ENCODE measurements at places on chromosomes 1 and 21.
A peak's percentile ranks its signal among the peaks of the same experiment; 100 is the strongest.

DNA sequence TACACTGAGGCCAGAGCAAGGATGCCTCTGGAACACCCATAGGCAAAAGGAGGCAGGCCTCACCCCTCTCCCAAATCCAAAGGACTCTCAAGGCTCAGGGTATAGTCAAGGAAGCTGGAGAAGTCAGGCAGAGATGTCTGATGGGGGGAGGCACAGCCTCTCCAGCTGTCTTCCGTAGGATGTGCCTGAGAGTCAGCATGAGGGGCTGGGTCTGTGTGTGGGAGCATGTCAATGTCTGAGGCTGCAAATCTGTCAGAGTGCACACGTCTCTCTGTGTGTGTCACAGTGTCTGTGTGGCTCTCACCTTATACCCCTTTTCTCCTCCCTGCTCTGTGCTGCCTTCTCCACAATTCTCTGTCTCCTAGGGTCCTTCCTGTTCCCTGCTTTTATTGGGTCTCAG lies 4.0 kb downstream of the HPCAL4 start:
- no peak for DNase-seq

DNA sequence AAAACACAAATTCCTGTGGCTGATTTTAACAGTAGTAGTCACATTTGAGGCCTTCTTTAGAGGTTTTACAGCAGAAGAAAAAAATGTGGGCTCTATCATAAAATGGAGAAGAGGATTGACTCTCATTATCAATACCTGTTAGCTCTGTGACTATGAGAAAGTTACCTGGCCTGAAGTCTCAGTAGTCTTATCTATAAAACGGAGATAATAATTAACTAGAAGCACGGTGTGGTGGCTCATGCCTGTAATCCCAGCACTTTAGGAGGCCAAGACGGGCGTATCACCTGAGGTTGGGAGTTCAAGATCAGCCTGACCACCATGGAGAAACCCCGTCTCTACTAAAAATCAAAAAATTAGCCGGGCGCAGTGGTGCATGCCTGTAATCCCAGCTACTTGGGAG lies 90.4 kb upstream of the PLPPR4 start:
- DNase-seq, result no peak

DNA sequence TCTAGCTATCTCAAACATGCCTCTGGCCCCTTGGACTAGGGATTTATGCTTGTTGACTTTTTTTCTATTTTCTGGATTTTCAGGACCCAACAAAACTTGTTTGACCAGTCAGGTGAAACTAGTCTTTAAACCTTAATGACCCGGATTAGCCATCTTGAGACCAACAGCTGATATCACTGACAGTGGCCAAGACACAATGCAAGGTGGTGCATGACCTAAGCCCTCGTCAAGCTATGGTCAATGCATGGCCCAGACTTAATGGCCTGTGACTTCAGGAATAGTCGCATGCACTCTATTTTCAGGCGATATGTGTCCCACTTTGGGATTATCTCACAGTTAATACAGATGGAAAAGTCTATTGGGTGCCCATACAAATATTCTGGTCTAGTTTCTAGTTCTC lies 190.4 kb downstream of the ZBTB18 start:
- no peak for DNase-seq

GRCh38 chr1:45246760-45247159 lies 40.4 kb upstream of the ZSWIM5 start:
- DNase-seq, result no peak

DNA sequence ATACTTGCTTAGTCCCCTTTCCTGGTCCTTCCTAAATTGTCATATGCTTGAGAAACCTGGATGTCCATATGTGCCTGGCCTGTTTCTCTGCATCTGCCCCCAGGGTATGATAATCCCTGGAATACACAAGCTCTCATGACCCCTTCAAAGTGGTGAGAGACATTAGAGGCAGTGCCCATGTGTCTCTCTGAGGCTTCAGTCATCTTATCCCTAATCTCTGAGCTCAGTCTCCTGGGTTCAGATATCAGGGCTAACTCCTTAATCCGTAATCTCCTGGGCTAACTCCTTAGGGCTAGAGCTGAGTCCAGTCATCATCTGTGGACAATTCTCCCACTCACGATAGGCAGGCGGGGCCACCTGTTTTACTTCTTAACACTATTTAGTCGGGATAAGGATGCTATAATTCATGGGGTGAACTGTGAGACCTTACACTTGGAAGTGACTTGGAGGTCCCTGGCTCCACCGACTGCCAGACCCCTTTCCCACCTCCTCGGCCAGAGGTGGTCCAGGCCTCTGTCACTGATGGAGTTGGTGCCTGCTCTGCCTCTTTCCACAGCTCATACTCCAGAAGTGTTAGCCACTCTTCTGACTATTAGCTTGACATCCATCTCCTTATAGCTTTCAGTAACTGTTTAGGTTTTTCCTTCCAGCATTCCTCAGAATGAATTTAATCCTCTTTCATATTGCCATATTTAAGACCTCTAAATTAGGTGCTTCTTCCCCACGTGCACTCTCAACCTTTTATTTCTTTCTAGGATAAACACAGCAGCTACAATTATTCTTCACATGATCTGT lies 22.7 kb downstream of the CCN1 start:
- no peak for DNase-seq

DNA sequence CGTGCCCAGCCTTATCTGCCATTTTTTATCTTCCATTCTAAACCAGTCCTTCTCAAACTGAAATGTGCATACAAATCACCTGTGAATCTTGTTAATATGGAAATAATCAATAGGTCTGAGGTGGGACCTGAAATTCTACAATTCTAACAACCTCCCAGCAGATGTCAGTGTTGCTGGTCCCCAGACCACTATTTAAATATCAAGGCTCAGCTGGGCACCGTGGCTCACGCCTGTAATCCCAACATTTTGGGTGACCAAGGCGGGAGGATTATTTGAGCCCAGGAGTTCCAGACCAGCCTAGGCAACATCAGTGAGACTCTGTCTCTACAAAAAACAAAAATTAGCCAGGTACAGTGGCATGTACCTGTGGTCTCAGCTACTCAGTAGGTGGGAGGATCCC lies 4.1 kb downstream of the UQCRHL start:
- DNase-seq, result peak; percentile 58

DNA sequence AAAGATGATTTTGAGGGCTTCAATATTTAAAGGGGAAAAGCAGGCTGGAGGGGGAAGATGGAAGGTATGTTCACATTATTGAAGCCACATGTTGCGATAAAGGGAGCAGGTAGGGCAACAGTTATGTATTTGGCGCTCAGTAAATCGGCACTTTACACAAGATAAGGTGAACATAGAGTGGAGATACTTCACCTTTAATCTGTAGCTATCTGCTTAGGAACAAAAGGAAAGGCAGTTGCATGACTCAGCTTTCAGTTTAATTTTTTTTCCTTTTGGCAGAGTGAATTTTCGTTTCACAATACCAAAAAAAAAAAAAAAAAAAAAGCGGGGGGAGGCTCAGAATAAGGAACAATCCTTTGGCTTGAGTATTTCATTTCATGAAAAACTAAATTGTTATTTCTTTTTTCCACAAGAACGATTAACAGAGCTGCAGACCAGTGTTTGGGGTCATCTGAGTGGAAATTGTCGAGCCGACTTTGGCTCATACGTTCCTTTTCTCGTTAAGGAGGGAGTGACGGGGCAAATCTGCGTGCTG lies 1.1 kb upstream of the COQ8A start:
- no peak for DNase-seq

DNA sequence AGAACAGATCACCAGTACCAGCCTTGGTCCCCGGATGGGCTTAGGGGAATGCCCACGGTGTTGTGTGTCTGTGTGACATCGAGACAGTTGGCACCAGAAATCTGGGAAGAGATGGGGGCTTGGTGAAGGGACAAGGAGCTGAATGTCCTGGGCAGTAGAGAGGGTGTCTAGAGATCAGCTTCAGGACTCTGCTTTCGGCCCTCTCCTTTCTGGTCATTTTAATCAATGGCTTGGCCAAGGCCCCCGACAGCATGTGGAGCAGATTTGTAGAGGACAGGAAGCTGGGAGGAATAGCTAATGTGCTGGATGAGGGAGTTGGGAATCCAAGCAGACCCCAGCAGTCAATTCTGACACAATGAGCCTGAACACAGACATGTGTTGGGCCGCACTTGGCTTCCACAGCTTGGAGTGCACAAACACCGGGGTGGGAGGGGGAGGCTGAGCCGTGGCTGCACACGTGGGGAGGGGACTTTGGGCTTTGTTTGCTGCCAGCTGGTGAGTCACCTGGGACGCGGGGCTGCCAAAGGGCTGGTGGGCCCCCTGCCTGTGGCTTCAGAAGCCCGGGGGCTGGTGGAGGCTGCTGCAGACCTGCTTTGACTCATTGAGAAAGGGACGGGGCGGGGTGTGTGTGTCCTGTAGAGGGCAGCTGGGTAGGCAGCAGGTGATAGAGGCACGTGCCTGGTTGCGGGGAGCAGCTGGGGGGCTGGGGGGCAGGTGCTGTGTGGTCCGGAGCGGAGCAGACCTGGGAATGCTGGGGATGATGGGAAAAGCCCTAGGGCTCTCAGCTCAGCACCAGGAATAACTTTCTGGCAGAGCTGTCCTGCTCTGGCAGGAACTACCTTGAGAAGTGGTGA lies 20.9 kb downstream of the SLC1A7 start:
- DNase-seq, result no peak

GRCh38 chr1:5493851-5494311 lies 498.3 kb downstream of the NPHP4 start:
- DNase-seq, result no peak

GRCh38 chr1:201291916-201292315 lies 8.6 kb downstream of the PKP1 start:
- DNase-seq, result no peak

- DNase-seq, result no peak
Observed at GRCh38 chr21:34899302-34899701, 149.8 kb downstream of the RUNX1 start.

DNA sequence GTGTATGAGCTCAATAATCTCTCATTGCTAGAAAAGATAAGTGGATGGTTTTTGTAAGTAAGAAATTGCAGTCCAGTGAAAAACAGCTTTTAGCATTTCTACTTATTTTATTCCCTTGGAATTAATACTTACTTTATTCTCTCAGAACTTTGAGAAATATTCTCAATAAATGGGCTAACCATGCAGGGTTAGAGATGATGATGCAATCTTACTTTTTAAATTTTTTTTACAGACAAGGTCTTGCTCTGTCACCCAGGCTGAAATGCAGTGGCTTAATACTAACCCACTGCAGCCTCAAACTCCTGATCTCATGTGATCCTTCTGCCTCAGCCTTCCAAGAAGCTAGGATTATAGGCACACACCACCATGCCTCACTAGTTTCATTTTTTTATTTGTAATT lies 440.8 kb upstream of the ZP4 start:
- no peak for DNase-seq

- peak; percentile 86 for DNase-seq
Observed at GRCh38 chr1:181134543-181135436, 46.3 kb downstream of the IER5 start.

- peak; percentile 26 for DNase-seq
Observed at GRCh38 chr1:50422946-50423669, at the start of gene DMRTA2. Gene DMRTA2, minus strand, starts transcription at chr1:50423443. Its CDS starts 1,907 bp downstream, at chr1:50421536.

DNA sequence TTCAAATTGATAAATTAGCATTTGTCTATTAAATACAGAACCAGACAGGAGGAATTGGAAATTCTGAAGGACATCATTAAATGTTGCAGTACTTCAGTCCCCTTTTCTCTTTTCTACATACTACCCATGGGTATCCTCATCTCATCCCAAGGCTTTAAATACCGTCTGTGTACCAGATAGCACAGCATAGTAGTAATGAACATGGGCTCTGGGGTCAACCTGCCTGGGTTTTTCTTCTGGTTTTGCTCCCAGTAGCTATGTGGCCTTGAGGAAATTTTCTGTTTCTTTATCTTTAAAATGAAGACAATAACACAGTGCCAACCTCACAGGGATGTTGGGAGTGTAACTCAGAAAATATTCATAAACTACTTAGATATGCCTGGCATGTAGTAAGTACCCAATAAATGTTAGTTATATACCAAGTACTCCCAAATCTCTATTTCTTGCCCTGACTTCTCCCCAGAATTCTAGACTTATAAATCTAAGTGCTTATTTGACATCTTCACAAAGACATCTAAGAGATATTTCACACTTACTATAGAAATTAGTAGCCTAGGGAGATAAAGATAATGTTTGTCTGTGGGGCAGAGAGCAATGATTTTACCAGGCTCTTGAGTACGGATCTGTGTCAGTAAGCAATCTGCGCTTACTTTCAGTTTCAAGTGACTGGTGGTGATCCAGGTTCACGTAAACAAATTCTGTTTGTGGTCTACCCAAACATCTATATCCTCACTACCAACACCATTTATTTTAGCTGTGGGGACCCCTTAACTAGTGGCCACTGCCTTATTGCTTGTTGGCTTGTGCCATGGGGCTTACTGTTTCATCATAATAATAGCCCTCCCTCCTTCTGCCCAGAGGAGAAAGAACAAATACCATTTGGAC lies 37.3 kb downstream of the VANGL2 start:
- peak; percentile 90 for DNase-seq

GRCh38 chr1:20284046-20284445 lies 6.6 kb upstream of the VWA5B1 start:
- no peak for DNase-seq

- no peak for DNase-seq
Observed at GRCh38 chr1:17531682-17532487, 7.6 kb upstream of the ARHGEF10L start.

- no peak for DNase-seq
Observed at GRCh38 chr1:27298632-27299384, 23.2 kb upstream of the TMEM222 start.

- DNase-seq, result no peak
Observed at GRCh38 chr21:38267136-38267755, 10.5 kb downstream of the KCNJ15 start.

- DNase-seq, result no peak
Observed at GRCh38 chr1:77514921-77515776, 167.3 kb downstream of the ZZZ3 start.

DNA sequence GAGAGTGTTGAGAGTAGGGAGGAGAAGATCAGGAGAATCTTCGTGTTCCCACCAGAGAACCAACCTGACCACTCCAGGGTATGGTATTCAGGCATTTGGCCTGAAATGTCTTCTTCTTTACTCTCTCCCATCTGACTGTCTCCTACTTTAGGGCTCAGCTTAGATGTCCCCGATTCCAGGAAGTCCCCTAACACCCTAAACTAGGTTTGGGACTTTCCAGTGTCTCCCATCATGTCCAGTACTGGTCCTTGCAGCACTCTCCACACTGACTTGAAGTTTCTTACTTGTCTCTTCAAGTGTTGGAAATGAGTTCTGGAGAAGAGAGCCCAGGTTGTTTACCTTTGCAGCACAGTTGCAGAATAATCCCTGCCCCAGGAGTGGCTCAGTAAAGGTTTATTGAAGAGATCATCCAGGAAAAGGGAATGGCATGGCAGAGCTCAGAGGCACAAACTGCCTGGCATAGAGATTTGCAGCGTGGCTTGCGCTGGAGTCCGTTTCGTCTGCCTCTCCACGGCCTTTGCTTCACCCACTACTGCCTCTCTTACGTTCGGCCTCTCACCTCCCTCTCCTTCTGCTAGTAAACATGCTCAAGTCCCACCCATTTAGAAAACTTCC lies 6.2 kb upstream of the ELK4 start:
- no peak for DNase-seq

DNA sequence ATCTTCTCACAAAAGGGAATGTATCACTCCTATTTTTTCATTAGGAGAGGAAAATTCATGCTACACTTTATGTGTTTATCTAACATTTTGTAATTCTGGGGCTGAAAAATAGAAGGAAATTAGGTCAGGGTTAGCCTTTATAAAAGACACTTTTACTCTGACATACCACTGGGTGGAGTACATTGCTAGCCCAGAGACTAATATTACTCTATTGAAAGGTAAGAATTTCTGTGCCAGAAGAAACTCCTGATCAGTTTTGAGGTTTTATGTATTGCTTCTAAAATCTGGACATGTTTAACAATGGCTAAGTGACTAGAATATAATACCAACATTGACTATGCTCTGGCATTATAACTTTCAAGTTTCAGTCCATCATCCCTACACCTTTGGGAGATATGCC lies 724.6 kb downstream of the USP25 start:
- DNase-seq, result no peak

GRCh38 chr1:158163000-158163947 lies 17.4 kb upstream of the CD1D start:
- DNase-seq, result peak; percentile 68
